Endodermal cell (in vitro differentiated cells): ENCODE measurements at places on chromosomes 4 and X. TPM values are rescaled to one million over a fixed set of nuclear protein-coding genes. Genes with fewer than 3 reads are reported as not detected.

MXD4 gene
- 76.2 and 78.8 TPM in 2 replicates for total RNA-seq

RENBP gene
- total RNA-seq = 12.0 and 13.9 TPM in 2 replicates

JADE3 gene
- total RNA-seq = 23.3 to 33.1 TPM (median 26.4 TPM) in 3 replicates

WNK3 gene
- 30.7 and 40.4 TPM in 2 replicates for total RNA-seq

RAI2 gene
- 3.1 to 5.8 TPM (median 5.5 TPM) in 3 replicates for total RNA-seq

SCML1 gene
- 0.59 and 0.86 TPM in 2 replicates for total RNA-seq

ZAR1 gene
- total RNA-seq = 0.18 and 0.27 TPM in 2 replicates

APOO gene
- total RNA-seq = 31.3 to 49.9 TPM (median 47.9 TPM) in 3 replicates

FAM241A gene
- total RNA-seq = 0.07 to 0.21 TPM (median 0.13 TPM) in 3 replicates

FRG2 gene
- not detected in 3 replicates for total RNA-seq

SGMS2 gene
- 0.62 and 0.68 TPM in 2 replicates for total RNA-seq

MAGEA4 gene
- not detected in 3 replicates for total RNA-seq

ANXA5 gene
- 212 and 224 TPM in 2 replicates for total RNA-seq

GRCh38 chrX:9494771-9495170 is 29.9 kb downstream of the TBL1X start:
- no peak for DNase-seq

GRCh38 chr4:123398853-123399626 is 2.4 kb downstream of the SPRY1 start:
- peak; percentile 79 for DNase-seq

GRCh38 chrX:43003204-43003565 is 225.2 kb upstream of the PPP1R2C start:
- DNase-seq = no peak

GRCh38 chr4:28832444-28832843 is 1887.7 kb upstream of the PCDH7 start:
- DNase-seq = no peak

- DNase-seq = no peak
These were observed 23.2 kb upstream of the UVSSA start for GRCh38 chr4:1323635-1324442.

DNA sequence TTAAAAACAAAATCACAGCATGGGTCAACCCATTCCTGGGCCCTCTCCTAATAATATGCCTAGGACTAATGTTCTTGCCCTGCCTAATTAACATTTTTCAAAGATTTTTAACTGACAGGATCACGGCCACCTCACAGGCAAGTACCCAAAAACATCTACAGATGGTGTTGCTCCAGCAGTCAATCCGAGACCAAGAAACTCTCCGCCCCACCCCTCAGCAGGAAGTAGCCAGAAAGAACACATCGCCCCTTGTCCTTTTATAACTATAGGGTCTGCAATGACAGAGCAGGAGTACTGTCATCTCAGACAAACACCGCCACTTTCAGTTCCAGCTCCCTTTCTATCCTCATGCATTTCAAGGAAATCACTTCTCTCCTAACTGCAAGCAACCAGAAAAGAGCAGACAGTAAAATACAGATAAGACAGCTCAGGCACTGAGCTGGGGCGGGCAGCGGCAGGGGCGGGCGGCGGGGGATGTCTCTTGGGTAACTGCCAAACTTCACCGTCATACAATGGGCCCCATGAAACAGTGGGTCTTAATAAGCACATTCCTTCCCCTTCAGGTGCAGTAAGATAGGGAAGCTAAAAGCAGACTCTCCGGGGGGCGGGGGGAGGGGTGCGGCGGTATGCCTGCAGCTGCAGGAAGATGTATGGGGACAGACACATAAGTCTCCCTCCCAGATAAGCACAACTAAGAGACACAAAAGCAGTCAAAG is 67.4 kb downstream of the ZNF182 start:
- DNase-seq = peak; percentile 59

GRCh38 chrX:54067766-54068165 is 23.5 kb upstream of the PHF8 start:
- DNase-seq = no peak

DNA sequence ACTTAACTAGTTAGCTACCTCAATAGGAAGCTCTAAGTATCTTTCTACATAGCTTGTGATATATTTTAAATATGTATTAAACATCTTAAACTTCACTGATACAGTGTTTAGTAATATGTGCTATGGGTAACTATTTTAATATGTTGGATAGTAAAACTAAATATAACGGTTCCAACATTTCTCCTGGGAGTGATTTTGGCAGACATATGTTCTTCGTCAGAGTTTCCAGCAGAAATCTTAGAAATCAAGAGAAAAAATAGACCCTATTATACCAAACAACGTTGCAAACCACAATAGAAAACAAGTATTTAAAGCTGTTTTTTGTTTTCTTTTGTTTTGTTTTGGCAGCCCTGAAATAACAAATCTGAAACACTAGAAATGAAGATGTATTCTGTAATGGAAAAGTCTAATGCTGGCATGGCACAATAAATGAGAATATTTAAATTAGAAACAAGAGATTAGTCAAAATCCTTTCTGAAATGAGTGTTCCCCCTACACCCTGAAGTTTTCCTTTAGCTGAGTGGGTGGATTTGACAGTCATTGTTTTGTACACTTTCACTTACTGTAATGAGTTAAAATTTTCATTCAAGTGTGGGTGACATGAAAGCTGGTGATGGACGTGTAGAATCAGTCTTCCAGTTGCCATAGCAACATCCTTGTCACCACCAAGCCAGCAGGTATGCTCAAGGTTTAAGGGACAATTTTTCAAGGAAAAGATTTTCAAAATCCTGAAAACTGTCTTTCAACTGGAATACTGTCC is 233.5 kb downstream of the SCFD2 start:
- DNase-seq = no peak

DNA sequence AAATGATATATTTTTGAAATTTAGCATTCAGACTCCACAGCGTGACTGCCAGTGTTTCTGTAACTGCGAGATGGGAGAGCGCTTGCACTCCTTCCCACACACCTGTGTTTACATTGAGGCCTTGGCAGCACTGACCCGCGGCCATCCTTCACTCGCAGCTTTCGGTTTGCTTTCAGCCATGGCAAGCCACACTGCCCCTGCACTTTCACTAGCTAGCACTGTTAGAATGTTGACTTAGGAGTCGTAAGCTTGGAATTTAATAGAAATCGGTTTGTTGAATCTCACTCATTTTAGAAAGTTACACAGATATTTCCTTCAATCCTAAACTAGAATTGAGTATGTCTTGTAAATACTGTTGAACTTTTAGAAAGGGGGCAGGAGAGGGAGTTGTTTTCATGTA is 136.2 kb downstream of the CFAP299 start:
- peak; percentile 83 for DNase-seq

DNA sequence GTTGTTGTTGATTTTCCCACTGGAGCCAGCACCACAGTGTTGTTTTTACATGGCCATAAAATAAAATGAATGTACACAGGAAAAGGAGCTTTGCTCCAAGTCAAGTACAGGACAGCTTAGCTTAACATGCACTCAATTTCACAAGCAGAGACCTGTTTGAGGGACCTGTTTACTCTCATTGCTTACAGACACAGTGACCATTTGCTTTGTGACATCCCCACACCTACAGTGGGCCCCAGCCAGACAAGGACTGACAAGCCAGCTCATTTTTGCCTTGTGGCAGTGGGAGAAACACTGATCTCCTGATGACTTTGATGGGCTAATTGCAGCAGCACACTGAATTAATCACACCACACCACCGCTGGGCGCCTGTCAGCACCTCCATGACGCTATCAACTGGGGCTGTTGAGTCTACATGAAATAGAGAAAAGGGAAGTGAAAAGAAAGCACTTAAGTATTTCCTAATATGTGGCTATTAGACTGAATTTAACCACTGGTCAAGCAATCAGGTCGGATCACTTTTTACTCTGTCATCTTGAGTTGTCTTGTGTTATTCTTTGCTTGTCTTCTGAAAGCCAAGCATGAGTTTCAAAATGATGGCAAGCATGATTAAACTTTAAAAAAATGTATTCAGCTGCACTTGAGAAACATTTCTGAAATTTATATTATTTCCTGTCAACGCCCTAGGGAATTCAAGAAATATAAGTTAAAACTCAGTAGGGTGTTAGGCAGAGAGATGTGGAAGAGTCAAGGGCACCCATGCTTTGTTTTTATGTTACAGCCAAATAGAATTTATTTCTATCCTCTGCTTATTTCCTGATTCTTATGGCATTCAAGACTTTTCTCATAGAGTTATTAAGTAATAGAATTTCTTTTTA is 557.7 kb downstream of the RAB28 start:
- no peak for DNase-seq

DNA sequence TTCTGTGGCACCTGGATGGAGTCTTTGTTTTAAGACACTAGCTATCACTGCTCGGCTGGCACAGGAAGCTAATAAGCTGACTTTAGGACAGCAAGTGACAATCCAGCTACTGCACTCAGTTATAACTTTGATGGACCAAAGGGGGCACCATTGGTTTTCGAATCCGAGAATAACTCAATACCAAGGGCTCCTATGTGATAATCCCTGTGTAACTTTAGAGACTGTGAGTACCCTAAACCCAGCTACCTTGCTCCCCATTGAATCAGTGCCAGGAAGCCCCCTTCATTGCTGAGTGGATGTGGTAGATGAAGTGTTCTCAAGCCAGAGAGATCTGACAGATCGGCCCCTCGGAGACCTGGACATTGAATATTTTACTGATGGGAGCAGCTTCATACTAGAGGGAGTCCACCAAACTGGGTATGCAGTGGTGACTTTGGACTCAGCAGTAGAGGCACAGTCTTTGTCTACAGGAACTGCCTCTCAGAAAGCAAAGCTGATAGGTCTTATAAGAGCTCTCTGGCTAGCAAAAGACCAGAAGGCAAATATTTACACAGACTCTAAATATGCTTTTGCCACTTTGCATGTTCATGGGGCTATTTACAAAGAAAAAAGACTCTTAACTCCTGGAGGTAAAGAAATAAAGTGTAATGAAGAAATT is 35.5 kb upstream of the UGT2B7 start:
- DNase-seq = no peak

GRCh38 chr4:125483278-125483677 is 168.5 kb downstream of the FAT4 start:
- no peak for DNase-seq

DNA sequence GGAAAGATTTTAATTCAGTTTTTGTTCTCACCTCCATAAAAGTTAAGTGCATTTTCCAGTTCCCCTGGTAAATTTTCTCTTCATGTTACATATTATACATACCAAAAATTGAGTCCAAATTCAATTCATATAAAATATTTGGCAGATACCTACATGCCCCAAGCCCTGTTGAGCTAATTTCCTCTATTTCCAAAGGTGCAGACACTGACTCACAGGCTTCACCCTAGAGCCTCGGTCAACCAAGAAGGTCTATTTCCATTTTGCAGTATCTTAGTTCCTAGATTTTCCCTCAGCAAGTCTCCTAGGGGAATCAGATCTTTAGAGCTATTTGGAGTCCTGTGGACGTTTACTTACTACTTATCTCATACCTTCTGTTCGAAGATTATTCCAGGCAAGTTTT is 174.4 kb downstream of the TSPAN5 start:
- no peak for DNase-seq

GRCh38 chr4:127214016-127214415 is 418.7 kb upstream of the INTU start:
- no peak for DNase-seq

GRCh38 chr4:86977621-86978184 is 42.9 kb downstream of the AFF1 start:
- DNase-seq = no peak

DNA sequence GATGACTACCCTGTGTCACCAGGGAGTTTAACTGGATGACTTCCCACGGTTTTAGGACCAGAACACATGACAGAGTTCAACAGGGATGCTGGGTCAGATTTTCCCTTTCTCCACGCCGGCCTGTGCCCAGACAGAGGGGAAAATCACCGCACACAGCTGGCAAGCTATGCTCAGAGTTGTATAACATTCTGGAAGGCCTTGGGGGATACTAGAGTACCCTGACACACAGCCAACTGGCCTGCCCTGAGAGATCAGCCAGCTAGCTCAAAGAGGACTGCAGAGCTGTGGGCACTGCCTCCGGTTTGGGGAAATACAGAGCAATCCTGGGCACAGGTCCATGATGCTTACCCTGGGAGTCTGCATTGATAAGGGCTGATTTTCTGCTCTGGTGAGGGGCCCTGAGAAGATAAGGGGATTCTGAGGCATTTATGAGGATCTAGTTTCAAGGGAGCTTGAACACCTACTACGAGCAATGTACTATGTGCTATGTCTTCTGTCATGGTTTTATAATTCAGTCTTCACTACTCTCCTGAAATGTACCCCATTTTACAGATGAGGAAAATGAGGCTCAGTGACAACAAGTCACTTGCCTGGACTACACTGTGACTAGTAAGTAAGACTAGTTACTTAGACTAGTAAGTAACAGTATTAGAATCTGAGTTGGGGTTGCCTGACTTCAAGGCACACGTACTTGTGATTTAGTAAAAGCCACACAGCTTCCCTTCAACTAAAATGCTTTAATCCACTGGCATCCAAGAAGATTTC is 14.7 kb downstream of the C4orf54 start:
- DNase-seq = peak; percentile 44

DNA sequence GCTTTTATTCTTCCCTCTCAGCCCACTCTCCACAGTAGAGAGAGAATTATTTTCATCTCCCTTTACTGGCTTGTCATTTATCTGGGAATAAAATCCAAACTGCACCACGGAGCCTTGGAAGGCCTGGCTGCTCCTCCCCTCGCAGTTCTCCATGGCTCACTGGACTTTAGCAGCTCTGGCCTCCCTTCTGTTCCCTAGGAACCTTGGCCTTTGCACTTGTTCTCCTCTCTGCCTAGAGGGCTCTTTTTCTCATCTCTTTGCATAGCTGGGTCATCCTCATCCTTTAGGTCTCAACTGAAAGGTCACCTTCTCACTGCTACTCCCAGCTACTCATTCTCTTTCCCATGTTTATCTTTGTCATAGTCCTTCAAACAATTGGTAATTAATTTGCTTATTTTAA is 31.3 kb upstream of the TAPT1 start:
- no peak for DNase-seq

DNA sequence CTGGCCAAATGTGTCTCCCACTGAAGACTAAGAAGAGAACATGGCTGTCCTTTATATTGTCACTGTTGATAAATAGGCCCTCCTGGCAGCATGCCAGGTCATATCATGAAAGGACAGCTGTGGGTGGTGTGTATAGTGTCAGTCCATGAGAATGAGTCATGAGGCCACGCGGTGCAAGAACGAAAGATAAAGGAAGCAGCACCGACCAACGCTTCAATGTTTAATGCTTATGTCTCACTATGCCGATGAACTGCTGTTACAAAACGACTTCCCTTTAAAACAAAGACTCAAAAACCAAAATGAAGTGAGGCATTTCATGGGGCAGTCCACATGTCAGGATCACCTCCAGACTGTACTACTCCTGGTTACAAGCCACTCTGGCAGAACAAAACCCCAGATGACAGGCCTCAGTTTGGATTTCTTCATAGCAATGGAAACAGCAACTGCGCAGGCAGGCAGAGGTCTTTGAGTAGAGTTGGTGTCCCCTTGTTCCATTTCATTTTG is 5.2 kb upstream of the TCEANC start:
- DNase-seq = no peak

- DNase-seq = no peak
These were observed 59.7 kb upstream of the RASGEF1B start for GRCh38 chr4:81531410-81531809.

GRCh38 chrX:413322-414201 is 26.9 kb upstream of the PPP2R3B start:
- DNase-seq = peak; percentile 87
